ENCODE measurements at places on chromosomes 16 and 17.

DNA sequence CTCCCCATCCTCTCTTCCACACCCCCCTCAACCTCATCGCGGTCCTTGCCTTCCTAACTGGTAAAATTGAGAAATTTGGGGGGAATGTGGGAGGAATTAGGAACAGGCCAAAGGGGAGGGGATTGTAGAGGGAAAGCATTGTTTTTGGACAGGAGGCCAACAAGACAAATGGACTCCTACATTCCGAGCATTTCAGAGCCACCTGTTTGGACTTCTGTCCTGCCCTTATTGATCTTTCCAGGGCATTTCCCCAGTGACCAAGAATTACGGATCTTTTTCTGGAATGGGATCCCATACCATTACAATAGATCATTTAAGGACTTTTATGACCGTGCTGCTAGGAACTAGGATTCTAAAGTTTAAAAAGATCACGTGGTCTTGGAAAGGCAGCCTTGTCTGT lies 221.3 kb upstream of the ASIC2 start:
- DNase-seq = no peak

DNA sequence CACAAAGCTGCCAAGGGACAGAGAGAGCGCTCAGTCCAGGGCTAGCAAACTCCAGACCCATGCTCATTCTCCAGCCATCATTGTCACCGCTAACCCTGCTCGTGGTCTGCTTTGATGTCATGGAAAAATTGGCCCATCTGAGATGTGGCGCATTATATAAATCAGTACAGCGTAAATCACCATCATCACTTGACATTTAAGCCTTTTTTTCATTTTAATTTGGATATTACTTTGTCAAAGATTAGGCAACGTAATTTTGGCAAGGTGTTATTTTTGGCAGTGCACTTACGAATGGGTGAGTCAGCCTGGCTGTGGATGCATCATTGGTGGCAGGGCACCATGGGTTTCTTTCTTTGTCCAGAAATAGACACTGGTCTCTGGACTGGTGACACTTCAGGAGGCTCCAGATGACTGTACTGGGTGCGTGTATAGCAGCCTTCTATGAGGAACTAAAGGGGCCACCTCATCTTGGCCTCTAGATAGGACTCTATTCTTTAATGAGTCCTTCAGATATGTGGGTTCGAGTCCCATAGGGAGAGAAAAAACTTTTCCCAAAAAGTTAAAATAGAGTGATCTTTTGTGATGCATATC lies 166.3 kb downstream of the MSI2 start:
- DNase-seq = no peak

GRCh38 chr16:31480851-31481536 lies 1.9 kb upstream of the SLC5A2 start:
- no peak for DNase-seq

DNA sequence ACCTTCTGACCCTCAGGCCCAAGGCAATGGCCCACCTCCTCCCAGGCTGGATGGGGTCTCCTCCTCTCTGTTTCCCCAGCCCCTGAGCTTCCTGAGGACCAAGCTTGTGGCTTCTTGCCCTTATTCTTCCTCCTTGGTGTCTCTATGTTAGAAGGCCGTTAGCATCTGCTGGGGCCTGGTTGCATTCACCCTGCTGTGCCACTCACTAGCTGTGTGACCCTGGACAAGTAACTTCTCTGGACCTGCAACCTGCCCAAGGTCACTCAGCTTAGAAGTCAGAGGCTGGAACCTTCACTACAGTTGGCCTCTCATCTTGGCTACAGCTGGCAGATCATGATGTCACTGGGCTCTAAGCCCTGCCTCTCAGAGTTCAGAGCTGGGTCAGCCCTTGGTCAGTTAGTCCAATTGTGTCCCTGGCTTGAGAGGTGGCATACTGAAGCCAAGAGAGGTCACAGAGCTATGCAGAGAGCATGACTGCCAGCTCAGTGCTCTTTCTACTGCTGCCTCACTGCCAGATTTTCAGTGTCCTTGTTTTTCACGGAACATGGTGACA lies 3.0 kb downstream of the MT2A start:
- DNase-seq = no peak

DNA sequence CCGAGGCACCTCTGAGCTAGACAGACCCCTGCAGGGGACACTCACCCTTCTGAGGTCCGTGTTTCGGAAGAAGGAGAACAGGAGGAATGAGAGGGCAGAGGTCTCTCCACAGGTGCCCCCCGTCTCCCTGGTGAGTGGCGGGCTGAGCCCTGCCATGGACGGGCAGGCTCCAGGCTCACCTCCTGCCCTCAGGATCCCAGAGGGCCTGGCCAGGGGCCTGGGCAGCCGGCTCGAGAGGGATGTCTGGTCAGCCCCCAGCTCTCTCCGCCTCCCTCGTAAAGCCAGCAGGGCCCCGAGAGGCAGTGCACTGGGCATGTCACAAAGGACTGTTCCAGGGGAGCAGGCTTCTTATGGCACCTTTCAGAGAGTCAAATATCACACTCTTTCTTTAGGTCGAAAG lies 62.8 kb downstream of the DHRS7C start:
- DNase-seq = no peak
